HL-60 (cell line): ENCODE measurements at places on chromosomes 2 and 18.

GRCh38 chr2:190407246-190407661, 901 bp upstream of the MFSD6 start:
- DNase-seq = no peak

GRCh38 chr18:54251606-54252390, 17.5 kb upstream of the POLI start:
- no peak for DNase-seq

GRCh38 chr2:196399096-196399495, 227.7 kb upstream of the STK17B start:
- no peak for DNase-seq

- DNase-seq = no peak
Observed at GRCh38 chr2:224141304-224141703, 102.2 kb upstream of the SERPINE2 start.

DNA sequence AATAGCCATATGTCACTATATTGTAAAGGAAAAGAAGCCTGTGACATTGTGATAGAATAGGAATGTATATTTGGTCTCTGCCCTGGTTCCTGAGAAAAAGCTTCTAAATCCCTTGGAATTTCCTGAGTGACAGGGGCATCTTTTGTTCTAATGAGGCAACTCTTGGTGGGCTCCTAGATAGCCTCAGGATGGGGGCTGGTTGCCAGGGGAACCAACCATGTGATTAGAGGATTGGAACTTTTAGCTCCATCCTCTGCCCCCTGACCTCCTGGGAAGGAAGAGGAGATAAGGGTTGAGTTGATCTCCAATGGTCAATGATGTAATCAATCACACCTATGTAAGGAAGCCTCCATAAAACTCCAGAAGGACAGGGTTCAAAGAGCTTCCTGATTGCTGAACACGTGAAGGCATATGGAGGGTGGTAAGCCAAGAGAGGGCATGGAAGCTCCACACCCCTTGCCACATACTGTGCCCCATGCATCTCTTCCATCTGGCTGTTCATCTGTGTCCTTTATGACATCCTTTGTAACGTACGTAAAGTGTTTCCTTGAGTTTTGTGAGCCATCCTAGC, 2.9 kb upstream of the ME2 start:
- DNase-seq = no peak

DNA sequence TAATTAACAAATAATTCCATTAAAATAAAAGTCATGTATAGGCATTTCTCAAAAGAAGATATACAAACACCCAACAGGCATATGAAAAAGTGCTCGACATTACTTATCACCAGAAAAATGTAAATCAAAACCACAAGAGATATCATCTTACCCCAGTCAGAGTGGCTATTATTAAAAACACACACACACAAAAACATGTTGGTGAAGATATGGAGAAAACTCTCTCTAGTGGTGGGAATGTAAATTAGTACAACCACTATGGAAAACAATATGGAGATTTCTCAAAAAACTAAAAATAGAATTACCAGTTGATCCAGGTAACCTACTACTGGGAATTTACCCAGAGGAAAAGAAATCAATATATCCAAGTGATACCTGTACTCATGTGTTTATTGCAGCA, 966.3 kb upstream of the POU3F3 start:
- DNase-seq = no peak

DNA sequence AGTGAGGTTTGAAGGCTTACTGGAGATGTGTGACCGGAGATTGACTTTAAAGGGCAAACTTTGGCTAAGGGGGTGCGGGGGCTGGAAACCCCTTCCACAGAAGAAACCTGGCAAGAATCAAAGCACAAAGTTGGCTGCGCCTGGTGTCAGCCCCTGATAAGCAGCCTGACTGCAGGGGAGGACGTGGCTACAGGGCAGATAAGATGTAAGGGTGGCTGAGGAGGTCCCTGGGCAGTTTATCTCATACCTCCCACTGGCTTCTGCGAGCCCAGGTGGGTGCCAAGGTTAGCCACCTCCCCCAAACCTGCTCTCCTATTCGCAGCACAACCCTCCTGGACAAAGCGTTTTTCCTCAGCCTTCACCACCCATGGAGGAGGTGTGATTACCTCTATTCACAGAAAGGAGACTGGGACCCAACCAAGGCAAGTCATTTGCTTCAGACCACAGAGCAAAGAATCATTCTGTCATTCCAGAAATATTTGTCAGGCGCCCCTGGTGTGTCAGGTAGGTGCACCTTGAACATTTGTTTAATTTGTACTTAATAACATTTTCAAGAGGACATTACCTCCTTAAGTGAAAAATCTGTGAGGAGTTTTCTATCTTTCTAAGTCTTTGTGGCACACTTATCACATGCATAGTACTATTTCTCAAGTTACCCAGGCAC, 73.1 kb upstream of the IL1R1 start:
- no peak for DNase-seq
